ENCODE measurements at places on chromosomes 5 and 9.

- no peak for DNase-seq
Measured at GRCh38 chr9:1179366-1179765, 129.2 kb downstream of the DMRT2 start.

GRCh38 chr9:127154390-127155191, 32.2 kb upstream of the ANGPTL2 start:
- DNase-seq, result peak; percentile 82

DNA sequence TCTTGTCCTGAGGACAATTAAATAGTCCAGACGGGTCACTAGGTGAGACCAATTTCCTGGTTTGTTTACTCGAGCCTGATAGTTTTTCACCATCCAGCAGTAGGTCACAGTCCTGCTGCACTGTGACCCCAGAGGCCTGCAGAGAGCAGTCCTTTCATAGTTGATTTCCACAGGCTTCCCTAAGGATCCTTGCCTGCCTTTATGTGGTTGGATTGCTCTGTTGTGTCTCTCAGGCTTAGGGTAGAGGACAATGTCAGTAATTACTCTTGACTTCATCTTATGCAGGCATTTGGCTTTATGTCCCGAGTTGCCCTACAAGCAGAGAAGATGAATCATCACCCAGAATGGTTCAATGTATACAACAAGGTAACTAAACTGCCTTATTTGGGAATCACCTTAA, 9.0 kb upstream of the CATSPER3 start:
- DNase-seq, result no peak

- no peak for DNase-seq
Measured at GRCh38 chr5:644509-644908, 32.4 kb downstream of the CEP72 start.

DNA sequence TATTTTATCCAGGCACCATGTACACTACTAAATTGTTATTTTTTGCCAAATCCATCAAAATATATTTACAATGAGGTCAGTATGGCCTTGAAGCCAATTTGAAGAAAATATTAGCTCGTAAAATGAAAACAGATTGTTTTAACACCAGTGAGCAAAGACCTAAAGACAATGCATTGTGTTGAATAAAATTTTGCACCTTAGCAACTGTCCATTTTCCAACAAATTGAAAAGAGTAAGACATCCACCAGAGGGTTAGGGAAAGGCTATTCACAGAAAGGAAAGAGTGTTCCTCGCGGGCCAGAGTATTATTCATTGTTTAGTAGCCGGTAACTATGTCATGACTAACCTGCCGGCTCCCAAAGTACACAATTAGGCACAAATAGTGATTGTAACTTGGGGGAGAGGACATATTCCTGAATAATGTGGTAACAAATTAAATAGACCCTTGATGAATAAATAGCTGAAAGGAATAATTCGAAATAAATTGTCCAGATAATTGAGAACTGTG, 213.3 kb downstream of the DNAH5 start:
- no peak for DNase-seq

DNA sequence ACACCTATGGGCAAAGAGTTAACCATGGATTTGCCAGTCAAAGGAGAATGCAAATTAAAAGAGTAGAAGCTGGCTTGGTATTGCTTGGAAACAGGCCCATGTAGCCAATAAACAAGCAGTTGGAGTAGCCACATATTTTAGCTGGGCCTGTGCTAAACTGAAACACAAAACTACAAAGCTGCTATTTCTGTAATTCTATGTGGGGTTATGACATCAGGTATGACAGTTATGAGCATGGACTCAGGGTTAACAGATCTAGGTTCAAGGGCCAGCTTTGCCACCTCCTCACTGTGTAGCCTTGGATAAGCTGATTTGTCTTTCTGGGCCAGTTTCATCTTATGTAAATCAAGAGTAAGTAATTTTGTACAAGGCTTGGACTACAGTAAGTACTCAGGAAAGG, 142.7 kb downstream of the PIP5K1B start:
- DNase-seq, result no peak

DNA sequence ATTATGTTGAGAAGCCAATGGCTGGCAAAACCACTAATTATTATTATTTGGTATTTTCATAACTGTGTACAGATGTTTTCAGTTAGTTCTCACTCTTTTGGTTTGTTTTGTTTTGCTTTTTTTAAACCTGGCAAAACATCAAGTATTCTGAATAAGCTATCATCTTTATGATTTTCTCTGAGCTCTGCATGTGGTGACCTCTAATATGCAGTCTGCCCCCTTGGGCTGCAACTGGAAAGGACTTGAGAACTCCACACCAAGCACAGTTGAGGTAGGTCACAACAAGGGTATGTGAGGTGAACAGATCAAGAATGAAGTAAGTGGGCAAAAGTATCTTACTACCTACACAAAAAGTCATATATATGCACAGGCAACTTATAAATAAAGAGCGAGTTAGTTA, 202.2 kb downstream of the NFIB start:
- peak; percentile 29 for DNase-seq

DNA sequence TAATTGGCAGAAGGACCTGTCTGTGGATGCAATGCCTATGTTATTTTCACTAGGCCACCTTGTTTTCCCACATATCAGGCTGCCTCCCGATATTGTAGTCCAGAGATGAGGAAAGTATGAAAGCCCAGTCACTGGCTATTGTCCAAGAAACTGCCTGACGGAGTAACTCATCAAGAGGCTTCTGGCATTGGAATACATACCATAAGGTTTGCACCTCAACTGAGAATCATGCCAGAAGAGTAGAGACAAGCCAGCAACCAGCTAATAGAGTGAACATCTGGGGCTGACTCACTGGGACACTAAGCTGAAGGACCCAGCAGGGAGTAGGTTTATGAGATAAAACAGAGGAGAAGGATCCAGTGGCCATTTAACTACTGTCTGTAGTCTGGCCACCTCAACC, 137.2 kb upstream of the FST start:
- peak; percentile 96 for DNase-seq

DNA sequence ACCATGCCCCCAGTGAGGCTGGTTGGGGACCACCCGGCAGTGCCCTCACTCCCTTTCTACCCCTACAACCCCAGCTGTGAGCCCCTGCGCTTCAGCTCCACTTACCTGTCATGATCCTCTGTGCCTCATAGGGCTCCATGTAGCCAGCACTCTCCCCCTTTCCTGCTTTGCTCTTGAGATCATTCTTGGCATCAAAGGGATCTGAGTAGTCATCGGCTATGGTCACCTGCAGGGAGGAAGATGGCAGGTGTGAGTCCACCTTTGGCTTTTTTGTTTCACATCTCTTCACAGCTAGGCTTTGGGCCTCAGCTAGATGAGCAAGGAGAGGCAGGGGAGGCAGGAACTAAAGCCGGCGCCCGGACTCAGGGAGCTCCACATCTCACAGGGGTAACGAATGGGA, 53.1 kb downstream of the SHB start:
- no peak for DNase-seq

GRCh38 chr5:169343766-169344165, 42.8 kb upstream of the SLIT3 start:
- no peak for DNase-seq

- DNase-seq, result peak; percentile 55
Measured at GRCh38 chr5:115461506-115462290, 82.9 kb downstream of the FEM1C start.

GRCh38 chr9:76761448-76761847, 2.8 kb upstream of the PCA3 start:
- no peak for DNase-seq

GRCh38 chr9:99820685-99821395, 845 bp upstream of the NR4A3 start:
- peak; percentile 43 for DNase-seq

GRCh38 chr9:34123682-34124081, 2.8 kb downstream of the DCAF12 start:
- no peak for DNase-seq

GRCh38 chr5:15680455-15680854, 180.5 kb downstream of the FBXL7 start:
- no peak for DNase-seq

DNA sequence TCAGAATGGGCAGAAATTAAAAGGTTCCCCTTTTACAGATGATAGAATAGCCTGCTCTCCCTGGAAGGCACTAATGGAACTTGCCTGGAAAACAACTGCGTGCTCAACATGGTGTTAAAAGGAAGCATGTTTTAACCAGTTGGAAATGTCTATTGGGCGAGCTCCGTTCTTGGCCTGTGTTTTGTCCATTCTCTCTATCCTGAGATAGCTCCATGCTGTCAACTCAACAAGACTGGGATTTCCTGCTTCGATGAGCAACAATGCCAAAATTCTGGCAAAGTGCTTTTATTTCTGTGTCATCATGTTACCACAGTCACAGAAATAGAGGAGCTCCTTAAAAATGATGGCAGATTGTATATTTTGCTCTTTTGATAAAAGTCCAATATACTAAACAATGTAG, 198.3 kb downstream of the PLK2 start:
- no peak for DNase-seq

DNA sequence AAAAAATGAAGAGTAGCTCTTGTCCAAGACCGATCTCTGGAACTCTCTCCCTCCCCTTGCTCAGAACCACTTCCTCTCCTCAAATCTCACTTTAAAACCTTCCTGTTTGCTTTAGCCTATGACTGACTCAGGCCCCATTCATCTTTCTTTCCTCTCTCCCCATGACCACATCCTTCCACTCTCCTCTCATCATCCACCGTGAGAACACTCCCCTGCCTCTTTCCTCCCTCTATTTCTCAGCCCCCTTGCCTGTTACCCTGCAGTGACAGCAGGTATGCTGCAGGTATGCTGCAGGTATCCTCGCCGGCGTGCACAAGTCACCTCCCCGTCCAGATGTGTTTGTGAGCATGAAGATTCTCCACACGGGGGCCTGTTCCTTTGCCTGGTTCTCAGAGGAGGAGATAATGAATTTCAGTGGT, 505.3 kb downstream of the CCDC171 start:
- no peak for DNase-seq

- DNase-seq, result no peak
Measured at GRCh38 chr5:54610197-54610944, 92.8 kb downstream of the SNX18 start.

DNA sequence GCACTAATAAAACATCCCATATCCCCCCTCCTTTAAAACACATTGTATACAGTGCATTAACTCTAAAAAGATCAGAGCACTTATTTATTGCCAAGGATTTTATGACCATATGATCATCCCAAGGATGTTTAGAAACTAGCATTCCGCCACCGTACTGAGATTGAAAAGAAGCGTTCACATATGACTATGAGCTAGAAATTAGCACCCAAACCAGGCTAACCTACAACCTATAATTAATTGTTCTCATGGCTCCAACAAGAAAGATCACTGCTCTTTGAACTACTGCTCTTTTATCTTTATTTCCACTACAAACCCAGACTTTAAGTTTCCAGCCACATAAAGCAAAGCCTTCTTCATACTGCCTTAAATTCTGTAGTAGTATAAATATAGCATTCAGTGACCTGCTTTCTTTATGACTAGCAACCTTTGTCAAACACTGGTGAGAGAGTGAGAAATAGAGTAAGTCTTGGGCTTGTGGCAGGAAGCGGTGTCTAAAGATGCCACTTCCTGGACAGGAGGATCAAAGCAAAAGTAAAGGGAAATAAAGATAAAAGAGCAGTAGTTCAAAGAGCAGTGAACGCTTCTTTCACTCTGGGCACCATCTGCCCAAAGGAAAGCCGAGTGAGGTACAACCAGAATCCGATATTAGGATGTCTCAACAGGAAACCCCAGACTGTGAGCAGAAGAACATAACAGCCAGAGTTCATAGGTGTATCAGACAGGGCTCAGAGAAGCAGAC, 151.1 kb upstream of the ERCC6L2 start:
- no peak for DNase-seq

GRCh38 chr5:131382407-131383395, 118.8 kb downstream of the CDC42SE2 start:
- no peak for DNase-seq

DNA sequence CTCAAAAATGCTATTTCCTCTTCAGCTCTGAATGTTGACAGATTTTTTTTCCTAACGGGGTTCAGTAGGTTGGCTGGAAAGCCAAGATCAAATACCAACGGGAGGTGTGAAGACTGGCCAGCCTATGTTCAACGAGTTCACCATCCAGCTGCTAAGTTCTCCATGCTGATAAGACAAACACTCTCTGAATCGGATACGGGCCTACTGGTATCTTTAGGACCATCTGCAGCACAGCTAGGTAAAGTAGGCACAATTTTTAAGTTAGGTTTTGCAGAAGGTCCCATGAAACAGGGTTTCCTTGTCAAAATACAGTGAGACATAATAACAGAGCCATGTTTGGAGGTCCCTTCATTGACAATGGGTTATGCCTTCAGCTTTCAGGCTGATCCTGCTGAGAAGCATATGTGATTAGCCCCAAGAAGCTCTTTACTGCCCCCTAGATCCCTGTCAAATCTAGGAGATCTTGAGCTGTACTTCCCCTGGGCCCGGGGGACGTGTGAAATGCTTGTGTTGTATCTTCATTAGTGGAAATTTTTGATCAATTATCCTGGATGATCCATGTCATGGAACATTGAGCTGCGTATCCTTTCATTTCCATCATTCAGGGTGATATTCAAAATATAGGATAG, 60.6 kb downstream of the PGM5 start:
- no peak for DNase-seq

DNA sequence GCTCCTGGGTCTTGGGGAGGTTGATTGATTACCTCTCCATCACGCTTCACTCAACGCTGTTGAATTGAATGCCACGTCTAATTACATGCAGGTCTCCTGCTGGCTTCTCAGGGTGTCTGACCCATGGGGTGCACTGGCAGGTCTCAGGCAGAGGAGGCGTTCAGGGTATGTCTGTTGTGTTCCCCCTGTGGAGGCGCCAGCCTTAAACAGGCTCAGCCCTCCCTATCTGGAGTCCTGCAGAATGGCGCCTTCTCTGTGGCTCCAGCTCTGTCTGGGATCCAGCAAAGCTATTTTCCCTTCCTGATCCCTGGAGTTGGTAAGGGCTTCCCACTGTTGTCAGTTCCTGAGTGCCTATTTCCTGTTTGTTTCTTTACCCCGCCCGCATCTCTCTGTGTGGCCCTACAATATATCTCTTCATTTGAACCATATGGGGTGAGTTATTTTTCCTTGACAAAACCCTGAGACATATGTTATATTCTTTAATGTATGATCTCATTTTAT, 150.0 kb downstream of the NTRK2 start:
- no peak for DNase-seq

- DNase-seq, result no peak
Measured at GRCh38 chr5:139850423-139851016, 54.9 kb downstream of the PSD2 start.

GRCh38 chr9:105959531-105959930, 265.2 kb downstream of the TMEM38B start:
- DNase-seq, result no peak

DNA sequence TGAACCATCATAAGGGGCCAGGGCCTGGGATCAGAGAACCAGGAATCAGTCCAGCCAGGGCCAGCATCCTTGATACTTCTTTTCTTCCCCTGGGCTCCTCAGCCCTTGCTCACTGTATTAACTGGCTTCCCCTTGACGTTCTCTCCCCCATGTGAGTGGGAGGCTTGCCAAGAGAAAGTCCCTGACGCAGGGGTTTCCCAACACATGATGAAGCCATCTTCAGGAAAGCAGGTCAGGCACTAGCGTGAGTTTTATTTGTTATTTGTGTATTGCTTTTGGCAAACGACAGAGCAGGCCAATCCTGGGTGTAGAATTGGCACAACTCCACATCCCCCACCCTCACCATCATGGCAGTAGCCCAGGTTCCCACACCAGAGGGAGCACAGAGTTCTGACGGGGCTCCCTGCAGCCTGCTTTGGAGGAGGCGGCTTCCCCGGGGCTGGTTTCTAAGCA, 165.5 kb upstream of the NFIL3 start:
- peak; percentile 59 for DNase-seq

All from astrocyte of the cerebellum (primary cell).